AG08395 (cell line): ENCODE measurements at places on chromosomes 3 and 15.
A peak's percentile ranks its signal among the peaks of the same experiment; 100 is the strongest.

DNA sequence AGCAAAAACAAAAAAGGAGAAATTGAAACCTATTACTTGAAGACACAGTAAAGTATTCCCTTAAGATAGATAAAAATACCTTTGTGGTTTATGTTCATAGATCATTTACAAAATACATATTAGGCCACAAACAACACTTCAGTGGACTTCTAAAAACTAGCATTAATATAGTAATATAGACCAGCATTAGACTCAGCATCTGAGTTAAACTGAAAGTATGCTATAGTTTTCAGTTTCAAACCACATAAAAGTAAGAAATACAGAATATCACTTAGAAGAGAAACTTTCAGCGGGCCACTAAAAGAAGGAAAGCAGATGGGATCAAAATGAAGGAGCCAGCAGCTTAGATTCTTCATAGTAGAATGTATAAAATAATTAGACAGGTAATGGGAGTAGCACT lies 86.6 kb downstream of the MSL2 start:
- DNase-seq, result no peak

DNA sequence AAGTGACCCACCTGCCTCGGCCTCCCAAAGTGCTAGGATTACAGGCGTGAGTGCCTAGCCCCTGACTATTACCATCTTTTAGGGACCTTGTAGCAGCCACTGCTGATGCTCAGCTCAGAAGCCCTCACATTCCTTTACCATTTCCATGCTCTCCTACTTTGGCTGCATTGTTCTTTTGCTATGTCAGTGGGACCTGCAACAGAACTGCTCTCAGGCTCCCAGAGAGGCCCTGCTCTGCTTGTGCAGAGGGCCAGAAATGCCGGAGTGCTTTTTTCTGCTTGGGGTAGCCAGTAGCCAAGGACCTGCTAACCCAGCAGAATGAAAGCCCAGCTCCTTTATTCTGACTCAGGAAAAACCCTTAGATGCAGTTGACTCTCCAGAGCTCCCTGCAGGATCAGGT lies 18.3 kb upstream of the PROK2 start:
- DNase-seq, result no peak

- no peak for DNase-seq
Observed at GRCh38 chr3:37836589-37836988, 25.1 kb upstream of the CTDSPL start.

DNA sequence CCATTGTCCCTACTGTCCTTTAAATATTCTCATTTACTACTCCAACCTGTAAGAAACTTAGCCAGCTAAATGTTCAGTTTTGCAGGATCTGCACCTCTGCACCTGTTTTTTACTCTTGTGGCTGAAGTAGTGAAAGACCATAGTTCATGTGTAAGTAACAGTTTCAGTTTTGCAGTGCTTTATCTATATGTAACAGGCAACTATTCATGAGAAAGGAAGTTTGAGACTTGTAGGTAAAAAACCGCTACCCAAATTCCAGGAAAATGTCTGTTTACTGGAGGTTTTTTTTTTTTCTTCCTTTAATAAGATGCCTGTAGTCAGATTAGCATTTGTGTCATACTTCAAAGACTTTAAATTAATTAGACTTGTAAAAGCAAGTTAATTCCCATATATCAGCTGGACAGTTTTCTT lies 25.4 kb upstream of the MBNL1 start:
- DNase-seq, result no peak

- no peak for DNase-seq
Observed at GRCh38 chr15:60580650-60581376, 101.9 kb upstream of the ICE2 start.

GRCh38 chr15:75508840-75509532 lies 57.5 kb upstream of the SIN3A start:
- DNase-seq, result peak; percentile 43

DNA sequence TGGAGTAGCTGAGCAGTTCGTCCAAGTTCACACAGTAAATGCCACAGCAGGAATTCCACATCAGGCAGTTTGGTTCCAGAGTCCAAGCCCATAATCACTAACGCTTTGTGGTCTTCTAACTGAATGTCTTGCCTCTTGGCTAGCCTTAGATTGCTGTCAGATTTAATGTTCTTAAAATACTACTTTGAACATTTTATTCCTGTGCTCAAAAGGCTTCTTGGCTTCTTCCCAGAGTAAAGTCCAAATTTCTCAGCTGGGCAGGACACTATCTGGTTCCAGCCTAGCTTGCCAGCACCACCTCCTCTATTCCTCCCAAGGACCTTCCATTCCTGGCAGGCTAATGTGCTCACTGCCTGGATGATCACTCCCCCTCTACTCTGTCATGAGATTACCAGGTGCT lies 256.9 kb downstream of the SQOR start:
- peak; percentile 59 for DNase-seq

GRCh38 chr3:174417573-174417972 lies 441.6 kb upstream of the NAALADL2 start:
- DNase-seq, result no peak

DNA sequence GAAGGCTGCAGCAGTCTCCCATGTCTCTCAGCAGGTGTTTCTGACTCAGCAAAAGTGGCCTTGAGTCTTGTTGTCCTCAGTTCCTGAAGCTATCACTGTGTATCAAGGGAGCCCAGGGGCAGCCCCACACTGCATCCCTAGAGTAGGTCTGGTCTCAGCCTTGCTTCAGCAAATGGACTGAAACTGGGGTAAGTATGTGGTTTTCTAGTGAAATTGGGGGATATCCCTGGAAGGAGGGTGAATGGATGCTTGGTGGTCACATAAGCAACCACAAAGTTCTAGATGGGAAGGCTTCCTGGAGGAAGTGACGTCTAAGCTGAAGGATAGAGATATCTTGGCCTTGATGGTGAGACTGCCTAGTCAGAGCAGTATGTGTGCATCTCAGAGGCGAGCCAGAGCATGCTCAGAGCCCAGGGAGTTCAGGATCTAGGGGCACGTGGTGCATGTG lies 38.4 kb downstream of the TMEM158 start:
- DNase-seq, result no peak

DNA sequence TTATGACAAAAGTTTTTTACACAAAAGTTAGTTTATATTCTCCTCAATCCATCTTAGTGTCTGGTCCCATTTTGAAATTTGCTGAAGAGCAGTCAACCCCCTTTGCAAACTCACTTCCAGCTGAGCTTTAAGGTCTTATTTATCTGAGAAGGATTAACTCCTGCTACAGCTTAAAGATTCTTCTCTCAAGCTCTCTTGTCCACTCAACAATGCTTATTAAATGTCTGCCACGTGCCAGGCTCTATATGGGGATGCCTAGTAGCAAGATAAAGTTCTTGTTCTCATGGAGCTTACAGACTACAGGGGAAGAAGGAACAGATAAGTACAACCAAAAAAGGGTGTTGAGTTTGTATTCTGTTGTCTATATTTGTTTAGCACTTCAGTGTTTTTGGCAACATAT lies 18.7 kb downstream of the TMPRSS7 start:
- DNase-seq, result no peak

GRCh38 chr3:1087066-1087560 lies 5.7 kb upstream of the CNTN6 start:
- peak; percentile 75 for DNase-seq

- DNase-seq, result peak; percentile 29
Observed at GRCh38 chr3:32453346-32453745, 49.3 kb downstream of the CMTM6 start.

DNA sequence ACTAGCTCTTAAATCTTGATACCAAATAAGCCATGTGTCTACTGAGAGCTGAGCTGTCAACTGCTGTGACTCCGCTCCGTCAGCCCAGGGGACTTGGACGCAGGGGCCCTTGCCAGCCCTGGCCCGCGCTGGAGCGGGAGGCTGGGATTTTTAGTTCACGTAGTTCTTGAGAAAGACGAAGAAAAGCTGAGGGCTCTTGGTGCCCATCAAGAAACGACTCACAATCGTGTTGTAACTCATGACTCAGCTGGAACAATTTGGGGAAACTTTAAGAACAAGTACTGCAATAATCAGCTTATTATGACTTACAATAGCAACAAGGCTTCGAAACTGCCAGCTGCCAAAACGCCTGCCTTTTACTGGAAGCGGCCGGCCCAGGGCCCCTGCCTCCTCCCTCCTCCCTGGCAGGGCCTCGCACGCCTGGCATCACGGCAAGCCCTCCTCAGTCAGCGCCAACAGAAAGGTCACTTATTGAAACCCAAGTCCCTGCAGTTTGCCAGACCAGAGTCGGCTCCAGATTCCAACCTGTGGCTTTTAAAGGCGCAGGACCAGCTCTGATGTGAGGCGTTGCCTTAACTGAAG lies 60.3 kb downstream of the RGMA start:
- DNase-seq, result peak; percentile 89

- no peak for DNase-seq
Observed at GRCh38 chr3:7504886-7505775, 644.2 kb downstream of the GRM7 start.

DNA sequence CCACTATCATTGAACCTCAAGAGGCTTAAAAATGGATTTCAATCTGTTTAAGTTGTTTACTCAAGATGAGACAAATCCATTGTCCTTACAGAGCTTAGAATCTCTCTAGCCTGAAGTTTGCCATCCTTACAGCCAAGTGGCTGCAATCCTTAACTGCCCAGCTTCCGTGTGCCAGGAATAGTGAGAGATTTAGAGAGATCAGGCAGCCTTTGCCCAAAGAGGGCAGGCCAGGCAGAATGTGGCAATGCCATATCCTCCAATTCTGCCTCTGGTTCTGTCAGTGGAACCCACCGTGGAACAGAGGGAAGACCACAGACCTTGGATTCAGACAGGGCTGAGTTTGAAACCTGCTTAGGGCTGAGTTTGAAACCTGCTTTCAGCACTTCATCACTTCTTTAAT lies 374.3 kb downstream of the VPS13C start:
- DNase-seq, result no peak

- DNase-seq, result no peak
Observed at GRCh38 chr15:63231206-63231605, 41.8 kb downstream of the RAB8B start.

DNA sequence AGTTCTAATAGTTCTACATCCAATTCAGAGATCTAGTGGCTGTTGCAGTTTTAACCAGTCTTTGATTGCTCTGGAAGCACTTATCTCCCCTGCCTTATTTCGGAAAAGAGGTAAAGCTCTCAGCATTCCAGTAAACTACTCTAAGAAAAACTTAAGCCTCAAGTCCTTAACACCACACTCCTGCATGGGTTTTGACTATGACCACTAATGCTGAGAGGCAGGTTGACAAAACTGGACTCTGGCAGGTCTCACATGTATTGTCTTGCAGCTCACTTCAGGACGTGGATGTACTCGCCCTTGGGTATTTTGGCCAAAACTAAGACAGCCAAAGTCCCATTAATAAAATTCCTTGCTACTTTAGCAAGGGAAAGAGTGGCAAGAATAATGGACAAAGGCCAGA lies 405.9 kb upstream of the GRM7 start:
- DNase-seq, result no peak

GRCh38 chr3:33456756-33457155 lies 16.6 kb upstream of the UBP1 start:
- DNase-seq, result no peak

DNA sequence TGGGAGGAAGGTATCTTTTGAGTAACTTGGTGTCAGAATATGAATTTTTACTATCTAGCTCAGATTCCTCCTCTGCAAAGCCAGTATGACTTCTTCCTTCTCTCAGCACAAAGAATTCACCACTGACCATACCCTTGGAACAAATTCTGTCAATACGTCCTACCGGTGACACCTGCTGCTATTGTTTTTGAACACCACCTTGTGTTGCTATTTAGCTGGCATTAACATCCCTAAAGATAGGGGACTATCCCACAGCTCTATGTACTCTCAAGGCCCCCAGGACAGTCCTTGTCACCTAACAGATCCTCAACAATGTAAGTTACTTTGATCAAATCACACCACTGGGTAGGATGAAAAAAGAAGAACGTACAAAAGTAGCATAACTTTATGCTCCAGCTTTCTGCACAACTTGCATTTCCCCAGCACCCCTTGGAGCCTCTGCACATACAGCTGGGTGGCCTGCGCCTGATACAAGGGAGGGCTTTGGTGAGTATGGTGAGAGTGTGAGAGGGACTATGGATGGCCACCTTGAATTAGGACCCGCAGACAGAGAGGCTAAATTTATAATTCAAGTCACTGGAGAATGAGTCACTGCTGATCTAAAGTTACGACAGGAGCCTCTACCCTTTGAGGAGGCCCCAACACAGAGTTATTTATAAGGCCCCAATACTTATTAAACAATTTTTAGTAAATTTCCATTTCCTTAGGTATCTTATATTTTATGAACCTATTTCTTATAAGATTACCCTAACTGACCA lies 2.3 kb upstream of the COLQ start:
- no peak for DNase-seq

DNA sequence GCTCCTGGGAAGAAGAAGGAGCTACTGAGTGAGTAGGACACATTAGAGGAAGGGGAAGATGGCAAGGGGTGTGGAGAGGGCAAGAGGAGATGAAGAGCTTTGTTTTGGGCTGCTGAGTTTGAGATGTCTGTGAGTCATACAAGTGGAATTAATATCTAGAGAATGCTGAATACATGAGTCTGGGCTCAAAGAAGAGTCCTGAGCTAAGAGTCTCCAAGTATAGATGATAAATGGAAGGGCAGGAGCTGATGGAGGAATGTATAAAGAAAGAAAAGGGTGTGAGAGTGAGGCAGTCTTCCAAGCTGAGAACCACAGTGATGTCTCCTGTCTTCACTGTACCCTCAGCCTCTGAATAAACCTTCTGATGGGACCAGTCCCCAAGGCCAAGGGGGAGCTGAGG lies 205.5 kb upstream of the MRPL3 start:
- DNase-seq, result peak; percentile 45

DNA sequence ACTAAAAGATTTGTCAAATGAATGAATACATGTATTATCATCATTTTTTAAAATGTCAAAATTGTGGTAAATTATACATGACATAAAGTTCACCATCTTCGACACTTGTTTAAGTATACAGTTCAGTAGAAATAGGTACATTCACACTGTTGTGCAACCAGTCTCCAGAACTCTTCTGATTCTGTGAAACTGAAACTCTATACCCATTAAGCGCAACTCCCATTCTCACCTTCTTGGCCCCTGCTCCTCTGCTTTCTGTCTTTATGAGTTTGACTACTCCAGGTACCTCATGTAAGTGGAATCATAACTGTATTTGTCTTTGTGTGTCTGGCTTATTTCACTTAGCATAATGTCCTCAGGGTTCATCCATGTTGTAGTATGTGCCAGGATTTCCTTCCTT lies 50.1 kb upstream of the KBTBD8 start:
- DNase-seq, result no peak

DNA sequence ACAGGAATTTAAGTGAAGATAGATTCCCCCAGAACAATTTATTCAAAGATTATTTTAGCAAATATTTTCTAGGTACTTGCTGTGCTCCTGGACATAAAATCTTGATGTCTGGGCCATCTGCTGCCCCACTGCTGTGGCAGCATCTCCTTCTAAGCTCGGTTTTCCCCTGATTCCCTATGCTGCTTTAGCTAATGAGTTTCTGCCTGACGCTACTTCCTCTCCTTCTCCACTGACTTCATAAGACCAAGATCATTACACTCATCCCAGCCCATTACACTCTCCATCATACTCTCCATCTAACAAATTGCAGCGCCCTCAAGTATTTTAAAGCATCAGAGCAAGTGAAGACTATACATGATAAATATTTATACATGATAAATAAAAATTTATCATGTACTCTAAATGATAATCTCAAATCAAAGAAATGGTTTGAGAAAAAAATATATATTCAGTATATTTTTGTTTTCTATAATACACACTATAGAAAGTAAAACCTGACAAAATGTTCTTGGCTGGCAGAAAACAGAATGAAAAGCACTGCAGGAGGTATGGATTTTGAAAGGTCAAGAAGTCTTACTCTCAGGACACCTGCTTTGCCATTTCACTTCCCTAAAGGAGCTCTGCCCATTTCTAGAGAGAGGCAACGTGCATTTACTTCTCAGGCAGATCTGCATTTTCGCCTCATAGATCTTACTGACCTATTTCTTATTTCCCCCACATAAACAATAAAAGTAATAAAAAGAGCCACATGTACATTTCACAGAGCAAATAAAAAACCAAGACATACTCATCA lies 232.0 kb downstream of the KCNMB2 start:
- no peak for DNase-seq
